A375 (cell line): ENCODE measurements at places on chromosomes 6 and 20. TPM values are rescaled to one million over a fixed set of nuclear protein-coding genes. Genes with fewer than 3 reads are reported as not detected.

The CCDC170 gene
- total RNA-seq: 0.45 TPM in 1 of 2 replicates, not detected in the other

The DEFB112 gene
- total RNA-seq: not detected in 2 replicates

The SGK1 gene
- total RNA-seq: 213 and 234 TPM in 2 replicates

The SRXN1 gene
- total RNA-seq: 43.1 and 44.4 TPM in 2 replicates

The ASIP gene
- total RNA-seq: not detected in 2 replicates

The NKX2-2 gene
- total RNA-seq: 0.41 and 1.8 TPM in 2 replicates

The MUC21 gene
- total RNA-seq: not detected in 2 replicates

The ADA gene
- total RNA-seq: 9.7 and 12.3 TPM in 2 replicates

The OR12D1 gene
- total RNA-seq: not detected in 2 replicates

The SMOC2 gene
- not detected in 2 replicates for total RNA-seq

The PNLDC1 gene
- not detected in 2 replicates for total RNA-seq

The VAPB gene
- 8.4 and 9.2 TPM in 2 replicates for total RNA-seq

The TBC1D32 gene
- total RNA-seq: 4.3 and 4.8 TPM in 2 replicates

The SCRT2 gene
- not detected in 2 replicates for total RNA-seq

The CRIP3 gene
- not detected in 2 replicates for total RNA-seq

The GPRC6A gene
- total RNA-seq: not detected in 2 replicates

The ADGRF4 gene
- not detected in 2 replicates for total RNA-seq

The SLC22A1 gene
- 0.05 TPM in 1 of 2 replicates, not detected in the other for total RNA-seq

The SLC24A3 gene
- total RNA-seq: 2.0 TPM in 2 replicates

The SLC13A3 gene
- total RNA-seq: 1.5 and 2.8 TPM in 2 replicates

The SLC32A1 gene
- total RNA-seq: not detected in 2 replicates

The HSP90AB1 gene
- 919 and 953 TPM in 2 replicates for total RNA-seq

The GRM1 gene
- not detected in 2 replicates for total RNA-seq

The RFX6 gene
- total RNA-seq: not detected in 2 replicates

The PTK7 gene
- total RNA-seq: 25.7 and 27.3 TPM in 2 replicates

The BPI gene
- not detected in 2 replicates for total RNA-seq

The WFDC10B gene
- not detected in 2 replicates for total RNA-seq

The PI3 gene
- total RNA-seq: not detected in 2 replicates

The MATN4 gene
- 1.1 and 1.9 TPM in 2 replicates for total RNA-seq

The PRR18 gene
- total RNA-seq: not detected in 2 replicates

The MOG gene
- 0.16 TPM in 1 of 2 replicates, not detected in the other for total RNA-seq

The POM121L2 gene
- not detected in 2 replicates for total RNA-seq

The TRIM10 gene
- total RNA-seq: not detected in 2 replicates

The WFDC12 gene
- total RNA-seq: not detected in 2 replicates
